ENCODE measurements at places on chromosomes 6 and 20. TPM values are rescaled to one million over a fixed set of nuclear protein-coding genes. Genes with fewer than 3 reads are reported as not detected.

DNA sequence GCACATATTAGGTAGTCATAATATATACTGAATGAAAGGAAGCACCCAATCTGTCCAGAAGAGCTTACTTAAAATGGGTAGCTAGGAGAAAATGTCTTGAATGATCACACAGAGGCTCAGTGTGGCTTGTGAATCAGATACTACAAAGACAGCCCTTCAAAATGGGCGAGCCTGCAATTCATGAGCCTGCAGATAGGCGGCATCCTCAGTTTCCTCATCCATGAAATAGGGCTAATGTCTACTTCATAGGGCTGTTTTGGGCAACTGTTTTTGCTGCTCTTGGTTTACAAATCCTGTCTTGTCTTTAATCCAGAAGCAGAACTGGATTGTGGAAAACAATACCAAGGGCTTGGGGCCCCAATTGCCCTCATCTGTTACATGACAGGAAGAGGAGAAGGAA is 129.3 kb upstream of the KCNK16 start:
- no peaks in the 10 kb centered on the region for H3K36me3 ChIP-seq
- H3K4me3 ChIP-seq, result no peak overlapping the region
- no peaks in the 10 kb centered on the region for H3K4me1 ChIP-seq
- H3K27ac ChIP-seq, result no peak overlapping the region
- no peaks in the 10 kb centered on the region for H3K27me3 ChIP-seq

DNA sequence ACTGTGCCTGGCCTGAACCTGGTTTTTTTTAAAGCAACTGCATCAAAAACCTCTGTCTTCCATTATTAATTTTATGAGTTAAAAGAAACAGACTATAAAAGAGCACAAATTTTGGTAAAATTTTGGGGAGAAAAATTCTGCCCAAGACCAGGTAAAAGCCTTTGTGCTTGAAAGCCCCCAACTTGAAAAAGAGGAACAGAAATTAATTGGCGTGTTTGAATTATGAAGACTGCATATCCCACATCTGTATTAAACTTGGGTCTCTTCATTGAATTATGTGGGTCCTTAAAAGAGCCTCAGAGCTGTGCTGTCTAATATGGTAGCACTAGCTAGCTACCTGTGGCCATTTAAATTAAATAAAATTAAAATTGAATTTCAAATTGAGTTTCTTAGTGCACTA is 41.2 kb downstream of the COL11A2 start:
- no peak for DNase-seq
- H3K4me3 ChIP-seq, result no peak overlapping the region
- peaks cover 3% of the 10 kb centered on the region for H3K36me3 ChIP-seq
- H3K27ac ChIP-seq, result no peak overlapping the region
- peaks cover 26% of the 10 kb centered on the region for H3K27me3 ChIP-seq
- no peaks in the 10 kb centered on the region for H3K4me1 ChIP-seq

GRCh38 chr20:19973961-19974629 is 43.1 kb upstream of the NAA20 start:
- H3K4me3 ChIP-seq, result no peak overlapping the region
- no peak for DNase-seq
- no peaks in the 10 kb centered on the region for H3K36me3 ChIP-seq
- peaks cover 13% of the 10 kb centered on the region for H3K27me3 ChIP-seq
- H3K27ac ChIP-seq, result no peak overlapping the region

DNA sequence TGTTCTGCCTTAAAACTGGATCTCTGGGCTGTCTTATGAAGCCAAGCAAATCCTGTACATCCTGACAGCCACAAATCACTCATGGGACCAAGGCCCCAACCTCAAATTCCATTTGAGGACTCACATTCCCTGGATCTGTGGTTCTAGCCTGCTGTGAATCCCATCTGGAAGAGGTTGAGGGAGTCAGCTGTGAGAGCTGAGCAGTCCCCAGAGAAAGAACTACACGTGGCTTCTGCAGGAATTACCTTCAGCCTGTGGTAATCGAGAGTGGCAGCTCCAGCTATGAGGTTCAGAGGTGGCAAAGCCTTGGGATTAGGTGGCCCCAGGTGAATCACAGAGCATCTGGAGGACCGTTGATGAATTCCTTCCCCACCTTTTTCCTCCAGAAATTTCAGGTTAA is 245.2 kb downstream of the SLC24A3 start:
- no peaks in the 10 kb centered on the region for H3K36me3 ChIP-seq
- DNase-seq, result no peak
- H3K4me1 ChIP-seq, result no peaks in the 10 kb centered on the region

DNA sequence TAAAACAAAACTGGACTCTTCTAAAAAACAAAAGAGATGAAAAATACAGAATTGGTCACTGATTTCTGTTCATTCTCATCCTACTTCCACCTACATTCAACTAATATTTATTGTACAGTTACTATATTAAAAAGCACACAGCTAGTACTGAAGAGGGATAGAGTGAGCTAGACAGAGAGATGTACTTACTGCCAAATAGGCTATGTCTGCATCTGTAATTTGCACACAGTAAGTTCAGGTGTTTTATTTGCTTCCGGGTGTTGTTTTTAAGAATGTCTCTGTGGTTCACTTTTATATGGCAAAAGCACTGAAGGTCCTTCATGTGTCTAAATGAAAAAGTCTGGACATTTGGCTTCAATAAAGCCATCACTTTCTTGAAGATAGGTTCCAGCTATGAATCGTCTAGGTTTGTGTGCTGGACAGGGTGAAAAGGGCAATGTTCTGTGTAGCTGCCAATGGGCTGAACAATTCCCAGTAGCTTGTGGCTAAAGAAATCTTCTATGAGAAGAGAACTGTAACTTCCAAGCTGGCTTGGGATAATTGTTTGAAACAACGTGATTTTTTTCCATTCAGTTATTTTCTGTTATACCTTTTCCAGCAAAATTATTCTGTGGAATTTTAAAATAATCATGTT is 47.3 kb downstream of the EPB41L2 start:
- H3K27ac ChIP-seq, result no peak overlapping the region
- no peak overlapping the region for H3K4me3 ChIP-seq
- no peak for DNase-seq
- H3K4me1 ChIP-seq, result no peaks in the 10 kb centered on the region
- H3K36me3 ChIP-seq, result no peaks in the 10 kb centered on the region

GRCh38 chr20:10654630-10655029 is 19.2 kb downstream of the JAG1 start:
- H3K27ac ChIP-seq, result no peak overlapping the region
- H3K4me1 ChIP-seq, result peaks cover 6% of the 10 kb centered on the region
- DNase-seq, result no peak
- H3K27me3 ChIP-seq, result peaks cover 13% of the 10 kb centered on the region
- no peaks in the 10 kb centered on the region for H3K36me3 ChIP-seq
- no peak overlapping the region for H3K4me3 ChIP-seq

GRCh38 chr6:83226517-83226916 is 33.4 kb downstream of the RWDD2A start:
- no peak for DNase-seq
- H3K4me1 ChIP-seq, result no peaks in the 10 kb centered on the region
- H3K36me3 ChIP-seq, result no peaks in the 10 kb centered on the region
- no peak overlapping the region for H3K27ac ChIP-seq
- H3K27me3 ChIP-seq, result peaks cover 6% of the 10 kb centered on the region
- no peak overlapping the region for H3K4me3 ChIP-seq

GRCh38 chr6:140490081-140490480 is 1115.6 kb upstream of the CITED2 start:
- no peak for DNase-seq
- H3K27ac ChIP-seq, result no peak overlapping the region
- peaks cover 3% of the 10 kb centered on the region for H3K36me3 ChIP-seq
- peaks cover 24% of the 10 kb centered on the region for H3K4me1 ChIP-seq

DNA sequence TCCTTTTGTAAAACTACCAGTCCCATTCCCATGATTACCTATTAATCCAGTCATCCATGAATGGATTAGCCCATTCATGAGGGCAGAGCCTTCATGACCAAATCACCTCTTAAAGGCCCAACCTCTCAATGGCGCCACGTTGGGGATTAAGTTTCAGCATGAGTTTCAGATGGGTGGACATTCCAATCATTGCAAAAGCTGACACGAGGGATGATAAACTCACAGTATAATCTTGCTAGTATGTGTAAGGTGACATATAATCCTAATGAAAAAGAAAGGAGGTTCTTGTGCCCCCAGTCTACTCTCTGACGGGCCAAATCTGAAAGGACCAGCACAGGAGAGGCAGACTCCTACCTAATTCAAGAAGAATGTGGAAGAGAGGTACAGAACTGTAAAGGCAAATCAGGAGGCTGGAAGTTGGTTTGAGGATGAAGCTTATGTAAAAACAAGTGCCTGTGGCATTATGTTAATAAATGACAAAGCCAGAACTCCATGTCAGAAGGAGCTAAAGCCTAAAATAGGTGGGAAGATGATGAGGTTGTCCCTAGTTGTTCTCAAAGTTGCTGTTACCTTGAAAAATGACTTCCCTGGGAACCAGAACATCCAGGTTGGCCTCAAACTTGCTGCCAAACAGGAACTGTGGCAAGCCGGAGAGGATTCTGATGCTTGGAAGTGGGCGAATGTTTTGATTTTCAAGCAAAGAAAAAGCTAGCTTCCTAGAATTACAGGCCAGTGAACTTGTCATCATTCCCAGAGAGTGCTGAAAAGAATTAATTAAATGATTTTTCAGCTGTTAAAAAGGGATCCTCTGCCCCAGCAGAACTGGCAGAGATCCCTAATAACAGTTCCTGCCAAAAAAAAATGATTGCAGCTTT is 106.5 kb upstream of the TIAM2 start:
- no peak for DNase-seq
- H3K36me3 ChIP-seq, result no peaks in the 10 kb centered on the region
- H3K27ac ChIP-seq, result no peak overlapping the region
- no peaks in the 10 kb centered on the region for H3K4me1 ChIP-seq
- H3K4me3 ChIP-seq, result no peak overlapping the region

DNA sequence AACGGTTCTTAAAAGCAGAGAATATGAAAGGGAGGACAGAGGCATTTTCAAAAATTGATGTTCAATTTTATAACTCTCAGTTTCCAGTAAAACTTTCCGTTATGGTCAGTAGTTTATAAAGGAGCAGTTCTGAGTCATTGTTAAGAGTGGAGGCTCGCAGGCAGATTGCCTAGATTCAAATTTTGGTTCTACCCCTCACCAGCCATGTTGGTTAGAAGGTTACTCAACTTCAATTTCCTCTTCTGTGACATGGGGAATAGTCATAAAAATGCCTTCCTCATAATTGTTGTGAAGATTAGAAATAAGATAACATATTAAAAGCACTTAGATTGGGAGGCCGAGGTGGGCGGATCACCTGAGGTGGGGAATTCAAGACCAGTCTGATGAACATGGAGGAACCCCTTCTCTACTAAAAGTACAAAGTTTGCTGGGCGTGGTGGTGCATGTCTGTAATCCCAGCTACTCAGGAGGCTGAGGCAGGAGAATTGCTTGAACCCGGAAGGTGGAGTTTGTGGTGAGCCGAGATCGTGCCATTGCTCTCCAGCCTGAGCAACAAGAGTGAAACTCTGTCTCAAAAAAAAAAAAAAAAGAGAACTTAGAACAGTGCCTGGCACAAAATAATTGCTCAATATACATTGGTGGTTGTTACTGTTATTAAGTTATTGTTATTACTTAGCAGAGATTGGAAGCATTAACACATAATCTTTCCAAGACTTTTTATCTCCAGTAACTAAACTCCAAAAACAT is 348.9 kb downstream of the NRN1 start:
- no peaks in the 10 kb centered on the region for H3K4me1 ChIP-seq
- no peak overlapping the region for H3K27ac ChIP-seq

- H3K36me3 ChIP-seq, result no peaks in the 10 kb centered on the region
- DNase-seq, result no peak
- H3K4me1 ChIP-seq, result no peaks in the 10 kb centered on the region
- H3K4me3 ChIP-seq, result no peak overlapping the region
- H3K27ac ChIP-seq, result no peak overlapping the region
Measured at GRCh38 chr6:3471711-3472110, 14.9 kb upstream of the SLC22A23 start.

DNA sequence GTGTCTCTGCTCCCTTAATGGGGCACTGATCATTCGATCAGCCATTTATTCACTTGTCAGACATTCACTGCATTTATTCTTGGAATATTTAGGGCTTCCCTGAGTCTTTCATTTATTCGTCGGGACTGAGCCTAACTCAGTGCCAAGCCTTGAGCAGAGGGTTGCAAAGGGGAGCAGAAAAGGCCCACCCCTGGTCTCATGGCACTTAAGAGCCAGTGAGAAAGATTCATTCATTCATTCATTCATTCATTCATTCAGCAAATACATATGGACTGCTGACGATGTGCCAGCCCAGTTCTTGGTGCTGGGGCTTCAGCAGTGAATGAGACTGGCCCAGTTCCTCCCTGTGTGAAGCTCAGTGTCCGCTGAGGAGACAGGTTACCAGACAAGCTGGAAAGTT is 36.6 kb downstream of the SIRPA start:
- peaks cover 3% of the 10 kb centered on the region for H3K27me3 ChIP-seq
- no peaks in the 10 kb centered on the region for H3K36me3 ChIP-seq
- H3K27ac ChIP-seq, result no peak overlapping the region
- H3K4me1 ChIP-seq, result no peaks in the 10 kb centered on the region
- no peak overlapping the region for H3K4me3 ChIP-seq
- no peak for DNase-seq

GRCh38 chr6:44624226-44624625 is 236.7 kb downstream of the CDC5L start:
- H3K4me3 ChIP-seq, result no peak overlapping the region
- H3K27me3 ChIP-seq, result peaks cover 10% of the 10 kb centered on the region
- H3K27ac ChIP-seq, result no peak overlapping the region
- no peak for DNase-seq
- no peaks in the 10 kb centered on the region for H3K36me3 ChIP-seq

DNA sequence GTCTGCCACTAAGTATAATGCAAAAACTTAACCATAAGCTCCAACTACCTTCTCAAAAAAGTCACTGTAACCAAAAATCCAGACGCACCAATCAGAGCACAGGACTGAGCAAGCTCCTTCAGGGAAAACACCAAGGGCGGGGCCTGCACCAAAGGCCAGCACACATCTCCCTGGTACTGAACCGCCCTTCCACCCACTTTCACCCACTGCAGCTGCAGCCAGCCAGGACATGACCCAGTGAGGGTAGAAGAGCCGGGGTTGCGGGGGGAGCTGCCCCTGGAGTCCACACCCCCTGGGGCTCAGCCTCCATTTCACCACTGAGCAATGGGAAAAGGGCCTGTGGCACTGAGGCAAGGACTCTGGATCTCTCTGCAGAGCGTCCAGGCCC is 54.3 kb downstream of the TAF4 start:
- peaks cover 11% of the 10 kb centered on the region for H3K36me3 ChIP-seq
- H3K4me1 ChIP-seq, result peaks cover 8% of the 10 kb centered on the region
- no peak for DNase-seq
- no peak overlapping the region for H3K4me3 ChIP-seq

DNA sequence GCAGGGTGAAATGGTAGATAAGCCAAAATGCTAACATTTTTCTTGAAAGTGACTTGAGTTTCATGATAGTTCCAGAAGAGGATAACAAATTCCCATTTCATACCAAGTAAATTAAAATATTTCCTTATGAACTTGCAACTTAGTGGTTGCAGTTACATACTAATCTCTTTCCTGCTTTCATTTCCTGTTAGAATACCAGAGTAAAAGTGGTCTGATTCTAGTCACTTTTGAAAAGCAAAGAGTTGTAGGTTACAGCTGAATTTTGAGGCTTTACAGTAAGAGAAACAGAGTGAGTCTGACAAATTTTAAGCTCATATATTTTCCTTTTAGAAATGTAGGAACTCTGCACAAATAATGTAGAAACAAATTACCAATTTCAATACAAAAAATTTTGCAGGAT is 117.4 kb downstream of the ZFAND3 start:
- H3K4me1 ChIP-seq, result peaks cover 21% of the 10 kb centered on the region
- no peak overlapping the region for H3K27ac ChIP-seq
- DNase-seq, result no peak
- no peak overlapping the region for H3K4me3 ChIP-seq
- no peaks in the 10 kb centered on the region for H3K27me3 ChIP-seq

NRSN1 gene
- not detected for total RNA-seq

UFL1 gene
- total RNA-seq, result 22.7 TPM

CRISP3 gene
- not detected for total RNA-seq

XKR7 gene
- not detected for total RNA-seq

MAPK14 gene
- total RNA-seq, result 41.3 TPM

PTCRA gene
- total RNA-seq, result not detected

IL17A gene
- total RNA-seq, result not detected
